ENCODE measurements at places on chromosomes 12 and 14.

DNA sequence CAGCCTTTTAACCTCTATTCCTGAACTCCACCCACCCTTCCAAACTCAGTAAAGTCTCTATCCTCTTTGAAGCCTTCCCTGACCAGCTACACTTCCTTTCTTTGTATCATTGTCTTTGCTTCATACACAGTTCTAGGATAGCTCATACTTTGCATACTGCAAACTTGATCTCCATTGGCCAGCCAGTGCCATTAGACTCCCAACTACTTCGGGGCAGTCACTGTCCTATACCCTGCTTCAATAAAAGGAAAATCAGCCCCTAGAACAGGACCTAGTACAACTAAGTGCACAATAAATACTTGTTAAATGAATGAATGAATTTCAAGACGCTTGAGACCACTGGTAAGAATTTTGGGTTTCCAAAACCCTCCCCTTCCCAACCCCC is 521 bp upstream of the PIP4K2C start:
- DNase-seq: no peak

DNA sequence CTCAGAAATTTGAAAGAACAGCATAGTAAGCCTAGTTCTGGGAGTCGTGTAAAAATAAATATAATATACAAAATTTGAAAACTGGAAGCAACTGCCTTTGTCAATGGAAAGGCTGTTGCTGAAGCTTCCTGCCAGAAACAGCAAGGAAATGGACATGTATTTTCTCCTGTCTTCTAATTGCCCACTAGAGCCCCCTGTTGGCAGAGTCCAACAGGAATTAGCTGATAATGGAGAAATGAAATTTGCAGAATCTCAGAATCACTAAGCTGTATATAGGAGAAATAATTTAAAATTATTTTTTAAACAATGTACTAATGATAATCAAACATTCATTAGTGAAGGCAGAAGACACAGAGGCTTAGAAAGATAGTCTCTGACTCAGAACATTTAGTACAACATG is 414.8 kb downstream of the SLC6A15 start:
- no peak for DNase-seq

- DNase-seq: no peak
Observed at GRCh38 chr12:114919479-114919878, 235.5 kb upstream of the TBX3 start.

GRCh38 chr14:98946940-98947339 is 325.1 kb downstream of the BCL11B start:
- DNase-seq: no peak

DNA sequence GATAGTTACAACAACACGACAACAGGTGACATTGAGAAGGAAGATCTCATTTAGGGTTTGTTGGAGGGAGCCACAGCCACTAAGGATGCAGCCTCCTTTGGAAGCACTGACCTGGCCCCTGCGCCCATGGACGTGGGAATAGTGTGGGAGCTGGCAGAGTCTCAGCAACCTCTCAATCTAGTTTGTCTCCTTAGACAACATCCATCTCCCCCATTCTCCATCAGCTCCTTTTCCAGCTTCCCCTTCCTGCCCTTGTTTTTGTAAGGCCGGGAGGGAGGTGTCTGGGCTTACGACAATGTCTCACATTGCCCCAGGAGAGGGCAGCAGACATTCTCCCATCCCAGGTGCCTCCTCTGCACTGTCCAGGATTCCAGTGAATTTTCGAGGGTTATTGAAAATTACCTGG is 170.2 kb upstream of the PZP start:
- no peak for DNase-seq

DNA sequence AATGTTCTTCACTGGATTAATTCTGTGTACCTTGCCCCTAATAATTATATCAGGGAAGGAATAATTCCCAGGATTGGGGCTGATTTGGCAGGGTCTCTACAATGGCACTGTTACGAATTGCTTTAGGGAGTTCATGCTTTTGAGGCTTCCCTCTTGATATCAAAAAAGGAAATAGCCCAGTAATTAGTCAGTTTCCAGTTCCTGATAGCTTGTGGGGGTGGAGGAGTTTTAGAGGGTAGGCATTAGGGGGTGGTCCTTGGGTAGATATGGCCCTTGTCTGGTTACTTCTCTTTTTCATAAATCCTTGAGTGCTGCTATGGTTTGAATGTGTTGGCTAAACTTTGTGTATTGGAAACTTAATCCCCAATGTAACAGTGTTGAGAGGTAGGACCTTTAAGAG is 6.1 kb upstream of the SRSF5 start:
- no peak for DNase-seq

- DNase-seq: peak; percentile 24
Observed at GRCh38 chr14:100677554-100678468, 48.9 kb upstream of the DLK1 start.

GRCh38 chr14:60628892-60629291 is 20.4 kb downstream of the SIX1 start:
- DNase-seq: no peak

- no peak for DNase-seq
Observed at GRCh38 chr14:89186856-89187376, 230.1 kb downstream of the FOXN3 start.

DNA sequence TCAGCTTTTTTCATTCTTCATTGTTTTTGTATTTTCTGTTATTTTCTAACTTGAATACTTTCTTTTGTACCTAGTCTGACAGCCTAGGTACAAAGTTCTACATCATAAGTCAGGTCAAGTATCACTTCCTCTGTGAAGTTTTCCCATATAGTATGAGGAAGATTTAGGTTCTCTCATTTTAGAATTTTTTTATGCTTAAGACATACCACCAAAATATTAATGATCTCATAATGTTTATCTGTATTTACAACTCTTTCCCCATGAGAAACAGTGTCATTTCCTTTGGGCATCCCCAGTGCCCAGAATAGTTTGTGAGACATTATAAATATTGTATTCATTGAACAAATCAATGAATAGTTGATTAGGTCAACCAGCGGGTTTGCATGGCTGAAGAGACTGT is 3.1 kb upstream of the ATF7IP start:
- no peak for DNase-seq

DNA sequence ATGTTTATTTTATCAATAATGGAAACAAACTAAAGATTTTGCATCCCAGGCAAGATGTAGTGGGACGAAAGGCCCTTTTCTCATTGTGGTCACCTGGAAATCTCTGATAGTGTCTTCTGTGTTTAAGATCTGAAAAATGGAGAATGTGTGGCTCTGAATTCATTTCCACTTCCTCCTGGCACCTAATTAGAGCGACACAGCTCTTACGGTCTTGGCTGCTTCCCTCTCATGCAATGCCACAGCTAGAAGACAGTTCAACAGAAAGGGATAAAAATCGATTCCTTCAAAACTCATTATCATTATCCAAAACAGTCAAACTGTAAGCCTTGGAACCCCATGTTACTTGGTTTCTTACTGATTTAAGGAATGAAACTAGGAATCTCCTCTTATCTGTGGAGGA is 9.3 kb downstream of the ST8SIA1 start:
- no peak for DNase-seq

GRCh38 chr12:124327362-124328043 is 32.6 kb downstream of the RFLNA start:
- DNase-seq: no peak

GRCh38 chr12:91215940-91216454 is 33.4 kb upstream of the DCN start:
- DNase-seq: peak; percentile 67

DNA sequence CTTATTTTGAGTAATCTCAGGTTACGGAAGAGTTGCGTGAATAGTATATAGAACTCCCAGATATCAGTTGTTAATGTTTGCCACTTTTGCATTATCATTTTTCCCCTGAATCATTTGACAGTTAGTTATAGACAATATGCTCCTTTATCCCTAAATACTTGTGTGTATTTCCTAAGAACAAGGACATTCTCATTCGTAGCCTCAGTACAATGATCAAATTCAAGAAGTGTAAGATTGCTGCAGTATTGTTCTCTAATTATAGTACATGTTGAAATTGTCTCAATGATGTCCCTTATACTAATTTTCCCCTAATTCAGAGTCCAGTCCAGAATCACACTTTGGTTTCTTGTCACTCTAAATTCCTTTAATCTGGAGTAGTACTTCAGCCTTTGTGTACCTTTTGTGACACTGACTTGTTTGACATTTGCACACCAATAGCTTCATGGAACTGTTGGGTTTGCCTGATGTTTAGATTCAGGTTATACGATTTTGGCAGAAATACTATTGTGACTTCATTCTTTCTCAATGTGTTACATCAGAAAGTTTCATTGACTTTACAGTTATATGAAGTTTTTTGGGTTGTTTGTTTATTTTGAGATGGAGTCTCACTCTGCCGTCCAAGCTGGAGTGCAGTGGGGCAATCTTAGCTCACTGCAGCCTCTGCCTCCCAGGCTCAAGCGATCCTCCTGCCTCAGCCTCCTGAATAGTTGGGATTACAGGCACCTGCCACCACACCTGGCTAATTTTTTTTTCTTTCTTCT is 13.1 kb downstream of the DYNC1H1 start:
- no peak for DNase-seq

GRCh38 chr14:104690861-104691455 is 1.5 kb downstream of the INF2 start:
- DNase-seq: no peak

DNA sequence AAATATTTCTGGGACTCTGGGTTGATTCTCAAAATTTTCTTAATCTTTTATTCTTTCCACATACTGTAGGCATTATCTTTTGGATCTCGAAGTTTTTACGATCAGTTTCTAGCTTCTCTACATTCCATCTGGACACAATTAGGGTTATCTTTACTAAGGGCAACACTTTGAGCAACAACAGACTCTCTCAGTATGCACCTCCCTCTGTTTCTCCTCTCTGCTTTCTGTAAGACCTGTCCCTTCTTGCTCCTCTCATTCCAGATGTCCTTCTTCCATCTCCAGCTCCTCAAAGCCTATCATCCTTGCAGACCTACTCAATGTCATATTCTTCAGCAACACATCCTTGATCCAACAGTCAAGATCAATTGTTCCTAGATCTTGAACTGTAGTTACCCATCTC is 457.0 kb downstream of the SLC6A15 start:
- DNase-seq: no peak

- no peak for DNase-seq
Observed at GRCh38 chr14:74977901-74978385, 22.5 kb upstream of the PGF start.

DNA sequence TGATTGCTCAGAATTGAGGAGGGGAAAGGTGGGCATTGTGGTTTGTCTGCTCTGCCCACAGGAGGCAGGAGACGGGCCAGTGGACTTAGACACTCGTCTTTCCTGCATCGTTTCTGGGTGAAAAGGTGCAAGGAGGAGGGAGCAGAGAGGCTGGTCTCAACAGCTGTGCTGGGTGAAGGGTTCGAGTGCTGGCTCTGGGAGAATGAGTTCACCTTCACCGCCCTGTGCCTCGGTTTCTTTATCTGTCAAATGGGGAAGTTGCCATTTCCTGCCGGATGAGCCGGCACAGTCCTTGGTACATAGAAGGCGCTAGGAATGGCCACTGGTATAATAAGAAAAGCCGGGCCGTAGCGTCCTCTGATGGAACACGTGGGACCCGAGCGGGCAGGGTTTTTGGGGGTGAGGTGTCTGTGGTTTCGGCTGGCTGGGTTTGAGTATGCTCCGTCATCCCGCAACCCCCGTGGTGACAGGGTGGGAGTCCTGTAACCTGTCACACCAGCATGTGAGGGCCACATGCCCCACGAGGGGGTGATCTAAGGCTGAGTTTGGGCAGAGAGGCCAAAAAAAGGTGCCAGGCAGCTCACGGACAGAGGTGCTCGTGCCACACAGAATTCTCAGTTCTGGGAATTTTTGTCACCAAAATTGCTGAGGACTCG is 7.3 kb downstream of the BCL7A start:
- no peak for DNase-seq

DNA sequence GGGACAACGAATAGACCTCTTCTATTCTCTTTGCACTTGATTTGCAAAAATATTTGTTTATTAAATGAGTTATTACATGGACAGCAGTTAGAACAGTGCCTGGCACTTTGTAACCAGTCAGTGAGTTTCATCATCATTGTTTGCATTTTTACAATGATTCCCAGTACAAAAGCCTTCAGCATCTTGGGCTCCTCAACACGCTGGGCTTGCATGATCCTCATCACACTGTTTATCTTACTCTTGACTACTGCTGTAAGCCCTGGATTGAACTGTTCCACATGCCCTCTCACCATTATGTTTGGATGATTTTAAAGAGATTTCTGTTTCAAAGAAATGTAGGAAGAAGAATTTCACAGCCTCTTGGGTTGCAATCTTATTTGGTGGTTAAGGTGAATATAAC is 204.3 kb downstream of the PELI2 start:
- DNase-seq: no peak

DNA sequence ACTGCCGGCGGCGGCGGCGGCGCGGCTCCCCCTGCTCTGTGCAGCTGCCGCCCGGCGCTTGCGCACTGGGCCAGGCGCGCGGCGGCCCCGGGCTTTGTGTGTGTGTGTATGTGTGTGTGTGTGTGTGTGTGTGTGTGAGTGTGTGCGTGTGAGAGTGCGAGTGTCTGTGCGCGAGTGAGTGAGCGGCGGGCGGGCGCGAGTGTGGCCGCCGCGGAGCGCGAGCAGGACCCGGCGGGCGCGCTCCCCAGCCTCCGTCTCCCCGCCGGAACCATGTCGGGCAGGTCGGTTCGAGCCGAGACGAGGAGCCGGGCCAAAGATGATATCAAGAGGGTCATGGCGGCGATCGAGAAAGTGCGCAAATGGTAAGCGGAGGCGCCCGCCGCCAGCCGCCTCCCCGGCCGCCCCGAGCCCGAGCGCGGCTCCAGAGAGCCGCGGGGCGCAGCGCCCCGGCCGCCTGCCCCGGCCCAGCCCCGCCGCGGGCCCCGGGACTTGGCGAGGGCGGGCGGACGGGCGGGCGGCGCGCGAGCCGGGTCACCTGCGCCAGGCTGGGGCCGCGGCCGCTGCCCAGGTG is at the start of gene BCL7A:
Gene BCL7A (plus strand): TSS at position 63 of the 571 bp plus-strand sequence. CDS start 208 bp downstream, at position 271.
- peak; percentile 33 for DNase-seq

DNA sequence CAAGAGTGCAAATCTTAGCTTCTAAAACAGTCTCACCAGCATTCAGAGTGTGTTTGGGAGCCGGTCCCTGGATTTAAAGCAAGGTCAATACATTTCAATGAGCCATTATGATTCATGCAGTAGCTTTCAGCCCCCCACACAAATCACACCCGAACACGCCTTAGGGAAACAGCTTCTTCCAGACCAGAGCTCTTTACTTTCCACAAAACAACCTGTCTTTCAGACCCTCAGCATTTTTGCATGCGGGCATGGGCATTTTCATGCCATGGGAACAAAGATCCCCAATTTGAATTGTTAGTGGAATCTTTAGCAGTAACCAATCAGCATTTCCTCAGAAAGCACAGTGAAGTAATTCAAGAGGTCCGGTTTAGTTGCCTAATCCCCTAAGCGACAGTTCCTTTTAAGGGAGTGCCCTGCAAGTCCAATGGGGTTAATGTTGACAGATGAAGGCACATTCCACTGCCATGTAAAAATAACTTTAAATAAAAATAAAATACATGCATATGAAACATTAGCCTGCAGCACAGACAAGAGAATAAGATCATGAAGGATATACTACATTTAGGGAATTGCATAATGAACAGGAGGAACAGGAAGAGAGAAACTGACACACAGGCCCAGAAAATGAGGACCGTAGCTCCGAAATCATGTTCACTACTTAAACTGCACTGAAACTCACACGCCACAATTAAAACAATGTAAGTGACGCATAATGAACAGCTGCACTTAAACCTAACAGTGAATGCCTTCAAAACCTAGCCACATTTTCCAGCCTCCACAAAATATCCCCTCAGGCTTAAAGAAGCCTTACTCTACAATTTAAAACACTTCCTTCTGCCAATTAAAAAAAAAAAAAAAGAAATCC is 4.0 kb downstream of the VPS37B start:
- no peak for DNase-seq

GRCh38 chr14:38074081-38074480 is 133.6 kb upstream of the SSTR1 start:
- DNase-seq: no peak

- peak; percentile 36 for DNase-seq
Observed at GRCh38 chr14:65170768-65171507, 68.6 kb upstream of the MAX start.

Measured in AG04450 (cell line).